Large intestine (tissue), 12 donors: ENCODE measurements at places on chromosomes 2 and 18.

GRCh38 chr2:169683054-169683424, 11.2 kb downstream of the CFAP210 start:
- no peak for DNase-seq

GRCh38 chr2:43408407-43409160, 182.2 kb upstream of the ZFP36L2 start:
- DNase-seq, result no peak

DNA sequence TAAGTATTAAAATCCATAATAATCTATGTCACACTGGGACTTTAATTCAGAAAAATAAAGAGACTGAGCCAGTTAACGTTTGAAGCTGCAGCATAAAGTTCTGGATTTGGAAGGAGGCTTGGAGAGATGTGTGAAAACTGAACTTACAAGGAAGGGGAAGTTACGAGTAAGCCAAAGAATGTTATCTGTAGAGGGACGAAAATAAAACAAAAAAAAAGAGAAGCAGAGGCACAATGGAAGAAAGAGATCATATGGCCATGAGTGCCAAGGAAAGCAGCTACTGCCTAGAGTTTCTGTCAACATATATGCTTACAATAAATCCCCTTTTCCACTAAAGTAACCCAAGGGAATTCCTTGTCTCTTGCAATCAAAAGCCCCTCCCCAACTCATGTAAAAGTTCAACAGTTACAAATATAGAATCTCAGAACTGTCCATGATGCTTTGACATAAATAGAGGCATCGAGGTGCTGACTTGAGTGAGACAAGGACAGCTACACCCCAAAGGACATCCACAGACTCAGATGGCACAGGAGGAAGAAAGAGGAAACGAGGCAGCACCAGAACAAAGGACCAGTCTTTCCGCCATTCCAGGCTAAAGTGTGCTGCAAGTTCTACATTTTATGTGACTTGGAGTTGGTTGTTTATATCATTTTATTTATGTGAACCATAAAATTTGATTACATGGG, 16.1 kb upstream of the ARL5A start:
- no peak for DNase-seq

GRCh38 chr2:34547340-34547739, 948.2 kb upstream of the FAM98A start:
- no peak for DNase-seq

DNA sequence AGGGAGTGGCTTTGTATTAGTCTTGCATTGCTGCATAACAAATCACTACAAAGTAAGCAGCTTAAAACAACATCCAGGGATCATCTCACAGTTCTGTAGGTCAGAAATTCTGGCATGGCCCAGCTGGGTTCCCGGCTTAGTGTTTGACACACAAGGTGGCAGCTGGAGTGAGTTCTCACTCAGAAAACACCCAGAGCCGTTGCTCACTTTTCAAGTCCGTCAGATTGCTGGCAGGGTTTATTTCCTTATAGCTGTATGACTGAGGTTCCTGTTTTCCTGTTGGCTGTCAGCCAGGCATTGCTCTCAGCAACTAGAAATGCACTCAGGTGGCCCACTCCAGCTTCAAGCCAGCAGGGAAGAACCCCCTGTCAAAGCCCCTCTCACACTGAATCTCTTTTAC, 324.1 kb downstream of the CCDC178 start:
- peak; percentile 63 for DNase-seq

- peak; percentile 68 for DNase-seq
Observed at GRCh38 chr2:48445091-48445725, 84.7 kb upstream of the STON1 start.
